ENCODE measurements at places on chromosomes 3 and 15.

DNA sequence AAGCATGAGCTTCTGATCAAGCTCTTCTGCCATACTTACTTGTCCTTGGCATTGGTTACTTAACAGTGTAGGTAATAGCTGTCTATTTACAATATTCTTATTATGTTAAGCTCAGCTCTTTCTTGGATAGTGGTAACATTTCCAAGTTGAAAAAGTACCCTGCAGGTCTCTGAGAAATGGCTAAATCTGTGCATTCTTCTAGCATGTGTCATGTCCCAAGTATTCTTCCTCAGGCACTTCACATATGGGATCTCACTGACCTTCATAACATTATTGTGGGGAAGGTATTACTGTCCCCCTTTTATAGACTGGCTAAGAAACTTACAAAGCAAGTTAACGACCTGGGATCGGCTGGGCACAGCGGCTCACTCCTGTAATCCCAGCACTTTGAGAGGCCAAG, 236.1 kb downstream of the RORA start:
- DNase-seq: no peak

- DNase-seq: no peak
These were observed 18.3 kb upstream of the CFAP100 start for GRCh38 chr3:126376444-126376843.

- DNase-seq: no peak
These were observed 12.8 kb upstream of the LRRC15 start for GRCh38 chr3:194382196-194382891.

GRCh38 chr3:5480190-5480589, 292.7 kb downstream of the EDEM1 start:
- no peak for DNase-seq

GRCh38 chr15:53072077-53072476, 281.9 kb upstream of the ONECUT1 start:
- DNase-seq: peak; percentile 9

All from pons (tissue), 1 donor.